NCI-H1092 (cell line): ENCODE measurements at places on chromosomes 6 and 20.

GRCh38 chr6:20608356-20608755 lies 74.1 kb downstream of the CDKAL1 start:
- DNase-seq, result no peak

DNA sequence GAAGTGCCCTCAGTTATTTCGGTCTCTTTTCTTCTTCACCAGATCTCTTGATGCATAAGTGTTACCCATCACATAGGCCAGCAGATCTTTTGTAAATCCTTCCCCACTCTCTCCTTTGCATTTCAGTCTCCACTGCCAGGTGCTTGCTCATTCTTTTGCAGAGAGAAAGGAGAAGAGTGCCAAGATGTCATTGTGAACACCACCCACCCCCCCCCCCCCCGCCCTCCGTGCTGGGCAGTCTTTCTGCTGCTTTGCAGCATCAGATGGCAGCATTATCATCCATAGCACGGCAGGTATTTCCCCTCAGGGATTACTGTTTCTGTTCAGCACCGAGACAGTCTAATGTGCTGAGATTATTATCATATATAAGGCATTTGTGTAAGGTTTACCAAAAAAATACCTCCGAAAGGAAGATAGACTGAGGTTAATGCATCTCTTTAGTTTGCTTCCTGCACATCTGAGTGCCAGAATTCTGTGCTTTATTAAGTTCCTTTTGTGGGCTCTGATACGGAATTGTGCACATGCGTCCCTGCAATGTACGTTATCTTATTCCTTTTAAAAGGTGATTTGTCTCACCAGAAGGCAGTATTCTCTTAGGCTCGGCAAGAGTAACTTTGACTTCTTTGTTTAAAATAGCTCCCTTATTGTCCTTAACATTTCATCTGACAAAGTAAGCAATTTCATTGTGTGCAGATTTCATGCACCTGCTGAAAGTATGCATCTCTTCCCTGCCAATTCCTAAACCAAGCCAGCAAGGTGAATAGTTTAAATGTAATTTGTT lies 128.8 kb downstream of the PHACTR1 start:
- DNase-seq, result no peak

DNA sequence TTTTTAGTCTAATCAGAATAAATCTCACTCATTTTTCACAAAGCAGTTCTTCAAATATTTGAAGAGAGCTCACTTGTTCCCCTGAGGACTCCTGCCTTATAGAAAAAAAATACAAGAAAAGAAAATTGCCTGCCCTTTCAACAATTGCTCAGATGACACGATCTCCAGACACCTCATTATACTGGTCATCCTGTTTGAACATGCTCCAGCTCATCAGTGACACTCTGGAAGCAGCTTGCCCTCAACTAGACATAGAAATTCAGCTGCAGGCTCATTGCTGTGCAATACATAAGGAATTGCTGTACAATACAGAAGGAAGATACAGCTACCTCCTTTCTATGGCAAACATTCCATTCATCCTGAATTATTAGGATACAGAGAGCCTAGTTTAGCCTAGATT lies 73.1 kb downstream of the OPN5 start:
- DNase-seq, result no peak

DNA sequence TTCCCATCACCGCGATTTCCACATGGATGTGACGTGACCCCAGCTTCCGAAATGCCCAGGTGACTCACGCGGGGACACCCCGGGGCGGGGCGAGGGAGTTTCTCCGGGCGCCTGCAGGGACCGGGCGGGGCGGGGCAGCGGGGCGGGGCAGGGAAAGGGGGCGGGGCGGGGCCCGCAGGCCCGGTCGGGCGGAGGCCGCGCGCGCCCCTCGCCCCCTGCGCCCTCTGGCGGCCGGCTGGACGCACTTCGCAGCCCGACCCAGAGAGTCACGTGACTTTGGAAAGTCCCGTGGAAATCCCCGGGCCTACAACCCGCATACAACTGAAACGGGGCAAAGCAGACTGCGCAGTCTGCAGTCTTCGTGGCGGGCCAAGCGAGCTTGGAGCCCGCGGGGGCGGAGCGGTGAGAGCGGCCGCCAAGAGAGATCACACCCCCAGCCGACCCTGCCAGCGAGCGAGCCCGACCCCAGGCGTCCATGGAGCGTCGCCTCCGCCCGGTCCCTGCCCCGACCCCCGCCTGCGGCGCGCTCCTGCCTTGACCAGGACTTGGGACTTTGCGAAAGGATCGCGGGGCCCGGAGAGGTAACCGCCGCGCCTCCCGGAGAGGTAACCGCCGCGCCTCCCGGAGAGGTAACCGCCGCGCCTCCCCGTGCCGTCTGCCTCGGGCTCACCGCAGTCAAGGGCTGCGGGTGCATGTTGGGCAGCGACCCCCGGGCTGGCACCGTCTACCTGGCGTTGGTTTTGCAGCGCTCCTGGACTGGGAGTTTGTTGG lies at the start of gene TNFAIP3:
TSS of gene TNFAIP3 (plus strand) at position 346 of the 771 bp plus-strand sequence. CDS start 3,969 bp downstream, outside the sequence.
- DNase-seq, result peak; percentile 38

GRCh38 chr6:16965689-16966088 lies 136.2 kb upstream of the STMND1 start:
- no peak for DNase-seq

- DNase-seq, result no peak
These were observed 163.6 kb downstream of the BTBD9 start for GRCh38 chr6:38476141-38476540.

GRCh38 chr6:121748850-121749249 lies 313.4 kb downstream of the GJA1 start:
- no peak for DNase-seq

GRCh38 chr20:56689852-56690485 lies 60.9 kb downstream of the TFAP2C start:
- no peak for DNase-seq

DNA sequence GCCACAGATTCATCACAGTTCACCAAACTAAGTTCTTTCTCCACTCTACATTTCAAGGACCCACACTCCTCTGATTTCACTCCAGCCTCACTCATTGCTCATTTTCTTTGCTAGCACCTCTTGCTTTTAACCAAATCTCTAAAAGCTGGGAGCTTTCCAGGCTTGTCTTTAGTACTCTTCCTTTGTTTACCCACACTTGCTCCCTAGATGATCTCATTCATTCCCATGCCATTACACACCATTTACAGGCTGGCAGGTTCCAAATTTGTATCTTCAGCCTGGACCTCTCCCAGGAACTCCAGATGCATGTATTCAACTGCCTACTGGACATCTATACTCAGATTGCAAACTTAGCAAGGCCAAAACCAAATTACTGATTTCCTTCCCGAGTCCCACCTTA lies 5.3 kb upstream of the GUCA1B start:
- DNase-seq, result no peak
